ENCODE measurements at places on chromosomes 4 and X. TPM values are rescaled to one million over a fixed set of nuclear protein-coding genes. Genes with fewer than 3 reads are reported as not detected.

DNA sequence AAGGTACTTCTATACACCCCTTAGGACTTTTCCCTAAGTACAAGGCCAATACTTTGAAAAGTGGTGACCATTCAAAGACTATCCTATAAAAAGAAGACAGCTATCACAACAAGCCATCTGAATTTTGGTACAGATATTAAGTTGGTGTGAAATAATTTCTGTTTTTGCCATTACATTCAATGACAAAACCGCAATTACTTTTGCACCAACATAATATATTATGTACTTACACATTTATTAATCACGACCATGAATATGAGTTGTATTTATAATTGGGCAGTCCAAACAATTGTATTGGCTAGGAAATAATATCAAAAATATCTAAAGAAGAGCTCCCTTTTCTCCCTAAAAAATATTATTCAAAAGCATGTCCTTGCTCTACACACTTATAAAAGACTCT is 215.7 kb downstream of the TMA16 start:
- DNase-seq: no peak

GRCh38 chr4:98098764-98099163 is 44.5 kb downstream of the STPG2 start:
- DNase-seq: no peak

- no peak for DNase-seq
Measured at GRCh38 chr4:957231-957580, 16.2 kb downstream of the DGKQ start.

- no peak for DNase-seq
Measured at GRCh38 chr4:88819818-88820697, 122.4 kb upstream of the NAP1L5 start.

- no peak for DNase-seq
Measured at GRCh38 chr4:86536151-86536550, 58.0 kb upstream of the PTPN13 start.

GRCh38 chr4:185210102-185210981 is 944 bp downstream of the SNX25 start:
- DNase-seq: peak; percentile 48

The CFI gene
- not detected for total RNA-seq
